Activated CD4-positive, alpha-beta T cell treated with anti-CD3 and anti-CD28 coated beads, Interleukin-2, amount 10 ng/mL, durations not matched to agents 7 days and 5 days (primary cell): ENCODE measurements at places on chromosomes 5 and 9. TPM values are rescaled to one million over a fixed set of nuclear protein-coding genes. Genes with fewer than 3 reads are reported as not detected.

The MCCC2 gene
- total RNA-seq: 40.0 TPM

The CTXN3 gene
- total RNA-seq: not detected

The PCDHGC4 gene
- total RNA-seq: not detected

The MYMK gene
- not detected for total RNA-seq

The SLC6A3 gene
- total RNA-seq: not detected

The RAB24 gene
- 28.3 TPM for total RNA-seq

The PCA3 gene
- total RNA-seq: not detected

The RHOBTB3 gene
- total RNA-seq: 1.4 TPM

The GRXCR2 gene
- not detected for total RNA-seq

The BAG1 gene
- 62.3 TPM for total RNA-seq

The RETREG1 gene
- total RNA-seq: 50.5 TPM

The PCDHA8 gene
- not detected for total RNA-seq

The FAM221B gene
- not detected for total RNA-seq

The ZBED3 gene
- total RNA-seq: 0.47 TPM

The C1QTNF2 gene
- not detected for total RNA-seq

The CCNJL gene
- not detected for total RNA-seq

The HNRNPAB gene
- 215 TPM for total RNA-seq

The PCDHB12 gene
- not detected for total RNA-seq

The GMCL2 gene
- not detected for total RNA-seq

The SLC1A1 gene
- total RNA-seq: 0.10 TPM

The AQP7 gene
- total RNA-seq: 0.35 TPM

The FGF10 gene
- not detected for total RNA-seq

The GARIN3 gene
- not detected for total RNA-seq

The SLC23A1 gene
- total RNA-seq: 0.75 TPM

The CERCAM gene
- total RNA-seq: 0.17 TPM

The SLC36A3 gene
- not detected for total RNA-seq
